ENCODE measurements at places on chromosomes 7 and 10. TPM values are rescaled to one million over a fixed set of nuclear protein-coding genes. Genes with fewer than 3 reads are reported as not detected.

- no peak overlapping the region for H3K27ac ChIP-seq
- DNase-seq, result no peak
- H3K4me3 ChIP-seq, result no peak overlapping the region
- no peaks in the 10 kb centered on the region for H3K27me3 ChIP-seq
- H3K36me3 ChIP-seq, result no peaks in the 10 kb centered on the region
- peaks cover 3% of the 10 kb centered on the region for H3K4me1 ChIP-seq
These were observed 48.9 kb downstream of the CALD1 start for GRCh38 chr7:134828361-134828760.

DNA sequence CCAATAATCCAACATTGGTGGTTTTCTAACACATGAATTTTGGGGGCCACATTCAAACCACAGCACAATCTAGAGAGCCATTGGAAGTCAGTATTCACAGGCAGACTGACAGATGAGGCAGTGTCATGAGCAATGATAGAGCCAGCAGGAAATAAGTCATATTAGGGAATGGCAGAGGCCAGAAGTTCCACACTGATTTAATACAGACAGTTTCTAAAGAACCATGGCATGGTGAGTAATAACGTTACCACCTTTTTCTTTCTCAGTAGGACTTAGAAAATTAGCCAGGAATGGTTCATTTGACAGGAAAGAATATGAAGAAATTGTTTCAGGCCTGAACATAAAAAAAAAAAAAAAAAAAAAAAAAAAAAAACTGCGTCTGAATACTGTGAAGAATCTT lies 210.3 kb downstream of the GPAM start:
- no peaks in the 10 kb centered on the region for H3K36me3 ChIP-seq
- DNase-seq, result no peak

GRCh38 chr7:157840914-157841772 lies 504.3 kb downstream of the DNAJB6 start:
- no peaks in the 10 kb centered on the region for H3K36me3 ChIP-seq
- no peaks in the 10 kb centered on the region for H3K27me3 ChIP-seq
- H3K4me1 ChIP-seq, result peaks cover 54% of the 10 kb centered on the region
- peak overlapping the region; percentile 64 for H3K4me3 ChIP-seq

DNA sequence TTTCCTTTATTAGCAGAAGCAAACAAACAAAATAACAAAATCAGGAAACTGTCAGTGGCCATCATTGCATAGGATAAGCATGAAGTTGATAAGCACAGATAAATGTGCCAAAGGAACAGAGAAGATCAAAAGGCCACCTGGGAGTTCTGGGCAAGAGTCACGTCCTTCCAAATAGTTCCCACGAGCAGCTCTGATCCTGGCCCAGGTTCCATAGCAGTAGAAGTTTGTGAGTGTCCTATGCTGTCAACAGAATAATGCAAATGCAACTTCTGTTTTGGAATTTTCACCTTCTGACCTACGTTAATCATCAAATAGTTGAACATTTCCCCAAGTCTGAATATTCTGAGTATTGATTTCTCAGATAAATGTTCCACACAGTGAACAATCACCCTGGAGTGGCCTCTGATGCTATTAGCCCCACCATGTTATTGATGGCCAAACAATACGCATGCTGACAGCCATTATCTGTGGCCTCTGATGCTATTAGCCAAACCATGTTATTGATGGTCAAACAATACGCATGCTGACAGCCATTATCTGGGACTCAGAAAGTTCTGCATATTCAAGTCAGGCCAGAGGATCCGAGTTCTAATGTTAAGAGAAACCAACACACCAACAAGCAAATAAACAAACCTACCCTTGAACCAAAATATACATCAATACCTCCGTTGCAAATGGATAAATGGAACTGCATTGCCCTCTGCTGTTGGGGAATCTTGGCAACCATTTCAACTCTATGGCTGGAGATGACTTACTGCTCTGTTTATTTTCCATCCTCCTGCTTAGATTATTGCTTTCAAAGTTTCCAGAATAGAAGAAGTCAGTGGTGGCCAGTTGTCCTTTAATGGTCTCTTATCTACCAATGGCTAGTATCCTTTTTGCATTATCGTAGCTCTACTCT lies 63.3 kb downstream of the MRC1 start:
- no peak overlapping the region for H3K27ac ChIP-seq
- no peak overlapping the region for H3K4me3 ChIP-seq
- H3K36me3 ChIP-seq, result no peaks in the 10 kb centered on the region
- peaks cover 10% of the 10 kb centered on the region for H3K27me3 ChIP-seq

- H3K27me3 ChIP-seq, result peaks cover 94% of the 10 kb centered on the region
- DNase-seq, result no peak
- H3K4me3 ChIP-seq, result no peak overlapping the region
- no peaks in the 10 kb centered on the region for H3K36me3 ChIP-seq
- no peak overlapping the region for H3K27ac ChIP-seq
- peaks cover 24% of the 10 kb centered on the region for H3K4me1 ChIP-seq
These were observed 11.8 kb downstream of the EMX2 start for GRCh38 chr10:117554241-117554814.

DNA sequence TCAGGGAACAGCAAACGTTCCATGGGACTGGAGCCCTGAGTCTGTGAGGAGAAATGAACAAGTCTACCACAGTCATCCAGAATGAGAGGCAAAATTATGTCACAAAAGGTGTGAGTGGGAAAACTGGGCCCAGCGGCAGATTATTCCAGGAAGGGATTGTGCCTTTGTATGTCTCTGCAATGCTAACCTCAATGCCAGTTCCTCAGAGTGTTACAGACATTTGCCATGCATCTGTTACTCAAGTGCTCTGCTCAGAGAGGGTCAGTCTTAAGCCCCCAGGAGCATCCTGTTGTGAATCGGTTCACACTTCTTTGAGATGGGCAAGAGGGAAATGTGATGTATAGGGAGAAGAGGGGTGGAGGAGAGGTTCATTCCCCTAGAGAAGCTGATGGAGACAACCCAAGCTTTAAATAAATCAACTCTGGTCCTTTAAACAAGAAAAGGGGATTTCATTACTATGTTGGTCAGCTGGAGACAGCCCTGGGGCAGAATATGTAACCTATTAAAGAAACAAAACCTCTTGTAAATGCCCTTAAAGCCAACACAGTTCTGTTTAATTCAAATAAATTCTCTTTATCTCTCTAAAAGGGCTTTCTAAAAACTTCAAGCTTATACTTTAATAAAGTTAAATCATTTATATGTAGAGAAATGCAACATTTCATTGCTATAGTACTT lies 85.9 kb upstream of the GRB10 start:
- H3K4me1 ChIP-seq, result peaks cover 32% of the 10 kb centered on the region
- H3K27ac ChIP-seq, result no peak overlapping the region
- no peak for DNase-seq
- H3K36me3 ChIP-seq, result no peaks in the 10 kb centered on the region
- H3K27me3 ChIP-seq, result no peaks in the 10 kb centered on the region
- no peak overlapping the region for H3K4me3 ChIP-seq

DNA sequence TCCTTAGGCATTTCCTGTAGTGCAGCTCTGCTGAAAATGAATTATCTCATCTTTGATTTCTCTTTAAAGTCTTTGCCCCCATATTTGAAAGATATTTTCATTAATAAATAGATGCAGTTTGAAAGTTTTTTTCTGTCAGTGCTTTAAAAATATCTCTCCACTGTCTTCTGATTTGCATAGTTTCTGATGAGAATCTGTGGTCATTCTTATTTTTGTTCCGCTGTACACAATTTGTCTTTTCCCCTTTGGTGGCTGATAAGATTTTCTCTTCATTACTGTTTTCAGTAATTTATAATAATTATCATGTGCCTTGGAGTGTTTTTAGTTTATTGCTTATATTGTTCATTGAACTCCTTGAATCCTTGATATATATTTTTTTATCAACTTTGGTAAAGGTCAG lies 7.0 kb upstream of the GHRHR start:
- no peaks in the 10 kb centered on the region for H3K4me1 ChIP-seq
- no peak overlapping the region for H3K4me3 ChIP-seq
- DNase-seq, result no peak
- H3K36me3 ChIP-seq, result peaks cover 3% of the 10 kb centered on the region
- peaks cover 8% of the 10 kb centered on the region for H3K27me3 ChIP-seq

DNA sequence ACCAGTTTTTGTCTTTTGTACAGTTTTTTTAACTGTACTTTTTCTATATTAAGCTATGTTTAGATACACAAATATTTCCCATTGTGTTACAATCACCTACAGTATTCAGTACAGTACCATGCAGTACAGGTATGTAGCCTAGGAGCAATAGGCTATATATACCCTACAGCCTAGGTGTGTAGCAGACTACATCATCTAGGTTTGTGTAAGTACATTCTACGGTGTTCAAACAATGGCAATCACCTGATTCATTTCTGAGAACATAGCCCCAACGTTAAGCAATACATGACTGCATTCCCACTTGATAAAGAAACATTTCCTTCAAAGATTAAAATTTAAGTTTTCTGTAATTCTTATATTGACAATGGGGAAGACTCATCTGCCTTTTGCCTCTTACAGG lies 89.4 kb downstream of the TRIL start:
- no peaks in the 10 kb centered on the region for H3K4me1 ChIP-seq
- H3K27ac ChIP-seq, result no peak overlapping the region
- no peak for DNase-seq
- no peak overlapping the region for H3K4me3 ChIP-seq
- H3K27me3 ChIP-seq, result no peaks in the 10 kb centered on the region
- H3K36me3 ChIP-seq, result no peaks in the 10 kb centered on the region

GRCh38 chr10:72132854-72133253 lies 44.5 kb upstream of the SPOCK2 start:
- no peak overlapping the region for H3K27ac ChIP-seq
- no peaks in the 10 kb centered on the region for H3K27me3 ChIP-seq
- no peak overlapping the region for H3K4me3 ChIP-seq
- H3K36me3 ChIP-seq, result peaks cover 10% of the 10 kb centered on the region

DNA sequence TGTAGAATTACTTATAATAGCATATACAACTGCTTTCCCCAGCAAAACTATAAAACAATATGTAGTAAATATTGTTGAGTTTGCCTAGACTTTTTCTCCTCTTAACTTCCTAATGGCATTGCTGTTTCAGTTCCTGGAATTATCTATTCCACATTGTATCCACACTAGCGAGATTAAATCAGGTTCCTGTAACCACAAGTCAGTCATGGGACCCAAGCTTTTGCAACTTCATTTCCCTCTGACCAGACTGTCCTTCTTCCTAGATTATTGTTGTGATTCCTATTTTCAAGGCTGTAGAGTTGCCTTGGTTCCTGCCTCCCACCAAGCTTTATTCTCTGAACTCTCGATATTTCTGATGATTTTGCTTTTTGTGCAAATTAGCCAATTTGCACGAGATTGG lies 173.3 kb upstream of the ZNF804B start:
- H3K4me3 ChIP-seq, result no peak overlapping the region
- DNase-seq, result no peak

GRCh38 chr7:42900842-42901241 lies 11.0 kb downstream of the C7orf25 start:
- H3K27ac ChIP-seq, result no peak overlapping the region
- peaks cover 2% of the 10 kb centered on the region for H3K36me3 ChIP-seq
- no peak overlapping the region for H3K4me3 ChIP-seq
- peaks cover 2% of the 10 kb centered on the region for H3K27me3 ChIP-seq

- peaks cover 25% of the 10 kb centered on the region for H3K4me1 ChIP-seq
- DNase-seq, result no peak
- no peaks in the 10 kb centered on the region for H3K27me3 ChIP-seq
- H3K36me3 ChIP-seq, result no peaks in the 10 kb centered on the region
- H3K4me3 ChIP-seq, result no peak overlapping the region
These were observed 69.0 kb downstream of the SNX10 start for GRCh38 chr7:26360650-26361049.

- H3K27me3 ChIP-seq, result no peaks in the 10 kb centered on the region
- H3K4me1 ChIP-seq, result peaks cover 37% of the 10 kb centered on the region
- H3K4me3 ChIP-seq, result no peak overlapping the region
- H3K27ac ChIP-seq, result no peak overlapping the region
These were observed 37.8 kb downstream of the DNAJB12 start for GRCh38 chr10:72316748-72317435.

GRCh38 chr7:103902917-103903316 lies 86.5 kb downstream of the RELN start:
- no peaks in the 10 kb centered on the region for H3K4me1 ChIP-seq
- H3K27me3 ChIP-seq, result peaks cover 73% of the 10 kb centered on the region
- DNase-seq, result no peak
- no peak overlapping the region for H3K4me3 ChIP-seq
- no peaks in the 10 kb centered on the region for H3K36me3 ChIP-seq
- H3K27ac ChIP-seq, result no peak overlapping the region

- DNase-seq, result no peak
- H3K4me1 ChIP-seq, result peaks cover 6% of the 10 kb centered on the region
- H3K4me3 ChIP-seq, result no peak overlapping the region
- peaks cover 3% of the 10 kb centered on the region for H3K36me3 ChIP-seq
- H3K27ac ChIP-seq, result peak overlapping the region; percentile 70
These were observed 49.9 kb downstream of the SORCS3 start for GRCh38 chr10:104690959-104691358.

DNA sequence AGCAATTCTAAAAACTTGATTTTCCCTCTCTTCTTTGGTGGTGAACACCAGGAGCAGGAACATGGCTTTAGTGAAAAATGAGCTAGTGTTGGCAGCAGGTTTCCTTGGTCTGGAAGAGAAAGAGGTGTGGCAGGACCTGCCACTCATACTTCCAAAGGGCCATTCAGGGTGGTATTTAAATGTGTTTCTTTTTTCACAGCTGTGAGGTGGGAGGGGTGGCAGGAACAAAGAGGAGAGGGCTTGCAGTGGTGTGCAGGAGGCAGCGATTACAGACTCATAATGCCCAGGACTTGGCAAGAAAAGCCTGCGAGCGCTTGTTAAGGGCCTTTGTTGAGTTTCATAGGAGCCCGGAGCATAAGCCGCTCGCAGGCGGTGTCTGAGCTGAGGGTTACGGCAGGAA lies 36.8 kb downstream of the WIPF3 start:
- peak overlapping the region; percentile 28 for H3K4me3 ChIP-seq
- H3K27me3 ChIP-seq, result peaks cover 3% of the 10 kb centered on the region
- no peaks in the 10 kb centered on the region for H3K36me3 ChIP-seq
- peaks cover 21% of the 10 kb centered on the region for H3K4me1 ChIP-seq

- no peak overlapping the region for H3K27ac ChIP-seq
- no peak overlapping the region for H3K4me3 ChIP-seq
- peaks cover 19% of the 10 kb centered on the region for H3K4me1 ChIP-seq
- H3K27me3 ChIP-seq, result no peaks in the 10 kb centered on the region
- H3K36me3 ChIP-seq, result peaks cover 9% of the 10 kb centered on the region
These were observed 8.1 kb downstream of the DLD start for GRCh38 chr7:107898997-107899594.

GRCh38 chr7:6148724-6149360 lies 117.7 kb downstream of the ANKRD61 start:
- peaks cover 18% of the 10 kb centered on the region for H3K36me3 ChIP-seq
- H3K4me1 ChIP-seq, result no peaks in the 10 kb centered on the region
- H3K4me3 ChIP-seq, result no peak overlapping the region
- no peak for DNase-seq
- no peaks in the 10 kb centered on the region for H3K27me3 ChIP-seq

- H3K27ac ChIP-seq, result no peak overlapping the region
- no peak overlapping the region for H3K4me3 ChIP-seq
- H3K36me3 ChIP-seq, result no peaks in the 10 kb centered on the region
- H3K4me1 ChIP-seq, result no peaks in the 10 kb centered on the region
- H3K27me3 ChIP-seq, result no peaks in the 10 kb centered on the region
These were observed 365.1 kb upstream of the MTPN start for GRCh38 chr7:136342251-136342650.

The POLR3A gene
- 31.4 TPM for total RNA-seq

The OR2A12 gene
- not detected for total RNA-seq

The CLRN3 gene
- total RNA-seq, result not detected

The RSPH10B2 gene
- total RNA-seq, result 0.65 TPM

The SFRP4 gene
- not detected for total RNA-seq

The OTUD1 gene
- total RNA-seq, result 2.7 TPM

The PHKG1 gene
- 1.7 TPM for total RNA-seq

The RGR gene
- 0.23 TPM for total RNA-seq
